A549 treated with RU486 at 1 μM for 4 hours (cell line): ENCODE measurements at places on chromosomes 7 and 10. TPM values are rescaled to one million over a fixed set of nuclear protein-coding genes. Genes with fewer than 3 reads are reported as not detected.

TMEM139 gene
- 0.85 to 1.7 TPM (median 1.4 TPM) in 5 replicates for total RNA-seq

NPY gene
- total RNA-seq, result not detected in 5 replicates

GRID1 gene
- total RNA-seq, result 0.14 to 0.42 TPM (median 0.29 TPM) in 5 replicates

C1GALT1 gene
- 22.7 to 40.4 TPM (median 33.6 TPM) in 5 replicates for total RNA-seq

PDE6C gene
- total RNA-seq, result not detected in 5 replicates

CPEB3 gene
- total RNA-seq, result 0.16 to 0.37 TPM (median 0.34 TPM) in 5 replicates

PSMC2 gene
- 148 to 197 TPM (median 170 TPM) in 5 replicates for total RNA-seq

NSUN6 gene
- 3.9 to 6.2 TPM (median 5.6 TPM) in 5 replicates for total RNA-seq

SUN1 gene
- 66.9 to 93.6 TPM (median 84.9 TPM) in 5 replicates for total RNA-seq

NUDT13 gene
- total RNA-seq, result 1.8 to 3.0 TPM (median 2.3 TPM) in 5 replicates

COL26A1 gene
- 0.21 to 0.52 TPM (median 0.49 TPM) in 5 replicates for total RNA-seq

CTTNBP2 gene
- total RNA-seq, result 0.12 to 0.32 TPM (median 0.15 TPM) in 5 replicates

CLRN3 gene
- 0.23 TPM in 1 of 5 replicates, not detected in the others for total RNA-seq

SLC13A1 gene
- total RNA-seq, result not detected in 5 replicates

GPR15LG gene
- total RNA-seq, result not detected in 5 replicates

CALHM3 gene
- 0.35 to 0.53 TPM (median 0.41 TPM) in 5 replicates for total RNA-seq

PTN gene
- total RNA-seq, result not detected in 5 replicates

PBLD gene
- 2.7 to 5.2 TPM (median 3.4 TPM) in 5 replicates for total RNA-seq

MPP7 gene
- total RNA-seq, result 0.06 to 0.23 TPM (median 0.10 TPM) in 3 of 5 replicates, not detected in the others

GNGT1 gene
- not detected in 5 replicates for total RNA-seq

TAS2R40 gene
- total RNA-seq, result not detected in 5 replicates

CYP2C8 gene
- total RNA-seq, result not detected in 5 replicates

ARHGEF5 gene
- 1.6 to 2.0 TPM (median 1.6 TPM) in 5 replicates for total RNA-seq

PFKFB3 gene
- 145 to 179 TPM (median 168 TPM) in 5 replicates for total RNA-seq

SAMD9 gene
- total RNA-seq, result 1.8 to 7.4 TPM (median 5.9 TPM) in 5 replicates

PRPS1L1 gene
- not detected in 5 replicates for total RNA-seq

TCF7L2 gene
- 17.2 to 23.1 TPM (median 21.4 TPM) in 5 replicates for total RNA-seq

JCAD gene
- 7.7 to 8.7 TPM (median 7.7 TPM) in 5 replicates for total RNA-seq

FXYD4 gene
- not detected in 5 replicates for total RNA-seq

HPS1 gene
- total RNA-seq, result 30.4 to 37.8 TPM (median 36.8 TPM) in 5 replicates
